ENCODE measurements at places on chromosomes 4 and X. TPM values are rescaled to one million over a fixed set of nuclear protein-coding genes. Genes with fewer than 3 reads are reported as not detected.

DNA sequence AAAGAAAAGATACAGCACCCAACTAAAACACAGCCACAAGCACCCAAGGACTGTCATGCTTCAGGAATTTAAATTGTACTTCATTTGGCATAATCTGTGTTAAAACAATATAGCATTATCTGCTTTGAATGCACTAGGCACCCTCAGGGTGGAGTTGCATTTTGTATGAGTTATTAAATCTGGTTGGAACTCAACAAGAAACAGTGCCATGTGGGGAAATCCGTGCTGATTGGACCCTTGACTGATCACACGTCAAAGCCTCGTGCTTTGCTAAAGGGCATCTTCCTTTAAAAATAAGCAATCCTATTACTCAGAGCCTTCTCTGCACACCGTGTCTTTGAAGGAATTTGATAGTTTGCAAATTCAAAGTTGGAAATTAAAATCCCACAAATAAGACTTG, 35.4 kb downstream of the IGFBP7 start:
- DNase-seq, result no peak

DNA sequence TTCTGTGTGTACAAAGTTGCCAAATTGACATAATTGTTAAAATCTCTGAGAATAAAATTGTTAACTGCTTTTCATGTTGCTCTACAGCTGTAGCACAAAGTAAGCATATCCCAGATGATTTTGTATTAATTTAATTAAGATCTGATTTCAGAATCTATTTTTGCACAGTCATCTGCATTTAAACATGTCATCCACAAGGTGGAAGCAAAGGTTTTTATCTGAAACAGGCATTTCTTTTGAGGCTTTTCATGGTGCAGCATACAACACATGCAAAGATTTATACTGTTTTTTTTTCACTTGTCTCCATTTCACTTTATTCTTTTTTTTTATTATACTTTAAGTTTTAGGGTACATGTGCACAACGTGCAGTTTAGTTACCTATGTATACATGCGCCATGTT, 51.2 kb downstream of the GC start:
- DNase-seq, result no peak

- DNase-seq, result no peak
These were observed 284.4 kb downstream of the AFF2 start for GRCh38 chrX:148784856-148785255.

GRCh38 chr4:81954271-81954670, 419.5 kb downstream of the HNRNPD start:
- no peak for DNase-seq

DNA sequence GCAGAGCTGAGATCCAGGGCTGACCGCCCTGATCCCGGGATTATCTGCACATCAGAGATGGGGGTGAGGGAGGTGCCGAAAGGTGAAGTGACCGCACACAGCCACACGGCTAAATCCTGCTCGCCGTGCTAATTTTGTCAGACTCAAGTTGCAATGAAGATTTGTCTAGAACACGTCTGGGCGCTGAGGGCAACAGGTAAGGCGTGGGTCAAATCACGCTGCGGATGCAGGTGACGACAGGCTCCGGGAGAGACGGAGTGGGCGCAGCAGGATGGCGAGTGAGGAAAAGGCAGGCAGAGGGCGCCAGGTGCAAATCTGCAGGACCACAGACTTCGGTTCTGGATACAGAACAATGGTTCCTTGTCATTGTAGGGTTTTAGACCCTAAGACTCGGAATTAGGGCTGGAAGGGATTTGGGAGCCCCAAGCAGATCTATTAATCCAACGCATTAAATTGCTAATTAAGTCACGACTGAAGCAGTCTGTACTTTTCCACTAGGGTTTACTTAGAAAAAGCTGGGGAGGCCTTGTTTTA, 1.9 kb upstream of the TBC1D14 start:
- DNase-seq, result peak; percentile 67

The WNK3 gene
- total RNA-seq, result 4.3 TPM

- DNase-seq, result peak; percentile 15
These were observed 105.4 kb downstream of the SYNPO2 start for GRCh38 chr4:118994030-118994429.

DNA sequence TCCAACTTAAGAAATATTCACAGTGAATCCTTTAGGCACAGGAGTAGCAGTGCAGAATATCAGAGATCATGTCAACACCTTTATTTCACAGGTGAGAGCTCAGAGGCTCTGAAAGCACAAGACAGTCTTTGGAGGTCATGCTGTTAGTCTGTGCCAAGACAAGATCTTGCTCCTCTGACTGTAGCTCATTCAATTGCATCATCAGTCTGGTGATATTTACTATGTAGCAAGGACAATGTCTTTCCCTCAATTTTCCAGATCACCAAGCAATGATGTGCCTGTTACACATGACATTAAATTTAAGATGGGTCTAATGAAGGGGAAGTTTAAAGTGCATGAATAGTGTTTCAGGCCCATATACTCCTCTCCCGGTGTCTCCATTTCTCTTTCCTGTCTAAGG, 277.5 kb downstream of the IL15 start:
- DNase-seq, result no peak

The CXCL5 gene
- not detected for total RNA-seq

DNA sequence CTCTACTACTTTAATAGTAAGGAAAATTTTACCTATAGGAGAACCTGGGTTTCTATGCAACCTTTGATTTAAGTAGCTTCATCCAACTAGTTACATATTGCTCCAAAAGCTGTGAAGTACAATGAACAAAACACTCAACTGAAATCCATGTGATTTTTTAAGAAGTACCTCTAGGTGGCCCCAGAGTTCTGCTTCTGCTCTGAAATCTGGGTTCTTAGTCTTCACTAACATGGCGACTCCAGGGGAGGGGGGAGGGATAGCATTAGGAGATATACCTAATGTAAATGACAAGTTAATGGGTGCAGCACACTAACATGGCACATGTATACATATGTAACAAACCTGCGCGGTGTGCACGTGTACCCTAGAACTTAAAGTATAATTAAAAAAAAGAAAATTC, 73.4 kb upstream of the MAGEB2 start:
- DNase-seq, result peak; percentile 56

The TCEAL6 gene
- total RNA-seq, result not detected

- no peak for DNase-seq
These were observed 52.2 kb downstream of the HTT-AS start for GRCh38 chr4:3022112-3022511.

GRCh38 chrX:74449937-74450330, 28.6 kb downstream of the SLC16A2 start:
- DNase-seq, result no peak

DNA sequence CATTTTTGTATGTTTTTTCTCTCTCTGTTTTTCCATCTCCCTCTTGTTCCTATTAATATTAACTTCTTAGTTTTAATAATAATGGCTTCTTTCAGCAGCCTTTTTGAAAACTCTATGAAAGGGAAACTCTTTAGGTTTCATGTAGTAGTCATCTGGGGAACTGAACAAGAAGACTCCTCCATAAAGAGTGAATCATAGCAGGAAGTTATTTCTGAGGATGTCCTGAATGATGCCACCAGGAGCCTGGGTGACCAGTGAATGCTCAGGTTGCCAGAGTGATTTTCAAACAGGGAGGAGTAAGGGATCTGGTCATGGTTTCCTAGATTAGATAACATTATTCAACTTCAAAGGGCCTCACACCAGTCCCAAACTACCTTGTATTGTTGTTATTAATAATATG, 212.8 kb upstream of the PDE5A start:
- DNase-seq, result no peak

The UCP1 gene
- not detected for total RNA-seq

GRCh38 chrX:46686003-46686645, 72.8 kb downstream of the SLC9A7 start:
- peak; percentile 12 for DNase-seq

DNA sequence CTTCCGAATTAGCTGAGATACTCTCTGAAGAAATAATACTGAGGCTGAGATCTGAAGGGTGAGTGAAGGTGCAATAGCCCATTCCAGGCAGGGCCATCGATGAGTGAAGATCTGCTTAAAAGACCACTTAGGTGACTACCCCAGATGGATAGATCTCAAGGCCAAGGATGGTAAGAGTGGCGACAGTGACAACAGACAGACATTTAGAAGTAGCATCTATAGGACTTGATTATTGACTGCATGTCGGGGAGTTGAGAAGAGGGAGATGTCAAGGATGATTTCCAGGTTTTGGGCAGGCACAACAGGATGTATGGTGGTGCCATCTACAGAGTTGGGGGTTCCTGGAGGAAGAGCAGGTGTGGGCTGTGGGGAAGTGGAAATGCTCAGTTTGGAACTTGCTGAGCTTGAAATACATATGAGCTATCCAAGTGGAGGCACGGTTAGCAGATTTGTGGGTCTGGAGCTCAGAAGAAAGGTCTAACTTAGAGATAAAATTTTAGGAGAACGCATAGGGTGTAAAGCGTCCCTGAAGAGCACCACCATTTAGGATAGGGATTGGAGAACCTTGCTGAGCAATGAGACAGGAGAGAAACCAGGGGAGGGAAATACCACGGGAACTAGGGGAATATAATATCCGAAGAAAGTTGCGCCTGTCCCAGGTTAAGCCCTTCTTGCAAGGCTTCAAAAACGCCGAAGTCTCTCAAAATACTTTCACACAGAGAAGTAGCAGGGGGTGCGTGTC, 688 bp downstream of the UFSP2 start:
- DNase-seq, result no peak

The ESX1 gene
- not detected for total RNA-seq

GRCh38 chrX:136538811-136539210, 6.8 kb downstream of the VGLL1 start:
- no peak for DNase-seq

The RAB40A gene
- not detected for total RNA-seq

DNA sequence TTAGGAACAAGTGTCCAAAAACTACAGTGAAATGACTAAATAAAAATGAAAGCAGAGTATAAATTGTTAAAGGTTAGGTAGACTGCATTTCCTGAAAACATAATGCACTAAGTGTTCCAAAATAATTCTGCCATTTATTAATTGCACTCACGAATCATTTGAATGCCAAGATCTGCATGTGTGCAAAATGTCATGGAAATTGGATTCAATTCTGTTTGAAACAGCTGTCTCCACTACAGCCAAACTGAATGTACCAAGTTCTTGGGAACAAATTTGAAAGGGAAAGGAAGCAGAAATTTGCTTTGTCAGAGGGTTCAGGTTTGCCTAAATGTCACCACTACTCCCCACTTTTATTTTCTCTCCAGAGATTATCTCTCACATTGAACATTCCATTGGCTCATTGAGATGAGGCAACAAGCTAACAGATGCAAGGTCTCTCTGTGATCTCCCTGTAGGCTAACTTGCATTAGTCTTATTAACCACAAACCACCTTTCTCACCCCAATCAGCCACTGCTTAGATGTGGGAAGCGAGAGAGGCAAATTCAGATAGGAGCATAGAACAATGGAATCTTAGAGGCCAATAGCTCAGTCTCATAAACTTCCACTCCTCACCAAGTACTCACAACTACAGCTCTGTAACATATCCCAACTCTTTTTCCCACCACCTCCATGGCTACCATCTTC, 226.6 kb downstream of the KDR start:
- no peak for DNase-seq

The FRG2 gene
- 0.66 TPM for total RNA-seq

The RBM47 gene
- total RNA-seq, result not detected

- DNase-seq, result no peak
These were observed 43.9 kb downstream of the C4orf50 start for GRCh38 chr4:5974321-5974720.

The GLRA3 gene
- not detected for total RNA-seq

The SYP gene
- total RNA-seq, result 0.45 TPM

- no peak for DNase-seq
These were observed 214.3 kb upstream of the PPARGC1A start for GRCh38 chr4:24104158-24104565.

DNA sequence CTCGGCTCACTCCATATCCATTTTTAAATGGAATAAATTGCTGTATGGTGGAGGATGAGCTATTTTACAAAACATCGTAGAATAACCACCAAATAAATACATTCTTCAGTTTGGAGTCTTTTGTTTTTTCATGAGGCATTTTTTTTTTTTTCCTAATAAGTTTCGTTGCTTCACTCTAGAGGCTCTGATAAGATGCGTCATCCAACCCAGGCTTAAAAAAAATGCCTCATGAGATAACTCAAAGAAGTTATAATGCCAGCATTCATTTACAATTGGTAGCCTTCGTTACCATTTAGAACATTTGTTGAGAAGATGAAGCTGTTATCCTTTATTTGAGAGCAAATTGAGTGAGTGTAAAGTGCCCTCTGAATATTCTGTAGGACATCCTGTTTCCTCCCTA, 172.2 kb upstream of the CENPE start:
- no peak for DNase-seq

The RNF212 gene
- not detected for total RNA-seq
